ENCODE measurements at places on chromosomes 5 and 9. TPM values are rescaled to one million over a fixed set of nuclear protein-coding genes. Genes with fewer than 3 reads are reported as not detected.

The SH3PXD2B gene
- polyA plus RNA-seq, result 5.7 TPM

The SPATA31E1 gene
- not detected for polyA plus RNA-seq

The PCDHGA4 gene
- 4.8 TPM for polyA plus RNA-seq

The FRRS1L gene
- polyA plus RNA-seq, result not detected

Data from heart right ventricle (tissue), 16 donors.